ENCODE measurements at places on chromosomes 3 and 15. TPM values are rescaled to one million over a fixed set of nuclear protein-coding genes. Genes with fewer than 3 reads are reported as not detected.

GRCh38 chr3:171972871-171973348 lies 66.5 kb upstream of the FNDC3B start:
- no peak for DNase-seq

DNA sequence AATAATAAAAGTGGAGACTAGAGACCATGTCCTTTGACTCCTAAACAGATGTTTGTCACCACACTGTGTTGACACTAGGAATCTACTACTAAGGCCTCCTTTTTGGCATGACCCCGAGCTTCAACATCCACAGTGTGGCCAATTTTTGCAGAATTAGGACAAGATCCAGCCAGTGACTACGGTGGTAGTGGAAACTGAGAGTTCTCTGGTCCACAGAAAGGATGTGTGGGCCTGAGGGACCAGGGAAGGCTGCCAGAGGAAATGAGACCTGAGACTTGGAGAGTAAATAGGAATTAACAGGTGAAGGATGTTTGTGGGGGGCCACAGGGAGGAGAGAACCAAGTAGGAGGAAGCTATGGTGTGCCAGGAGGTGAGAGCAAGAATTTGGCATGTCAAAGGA lies 122.7 kb downstream of the CHCHD6 start:
- DNase-seq, result no peak

DNA sequence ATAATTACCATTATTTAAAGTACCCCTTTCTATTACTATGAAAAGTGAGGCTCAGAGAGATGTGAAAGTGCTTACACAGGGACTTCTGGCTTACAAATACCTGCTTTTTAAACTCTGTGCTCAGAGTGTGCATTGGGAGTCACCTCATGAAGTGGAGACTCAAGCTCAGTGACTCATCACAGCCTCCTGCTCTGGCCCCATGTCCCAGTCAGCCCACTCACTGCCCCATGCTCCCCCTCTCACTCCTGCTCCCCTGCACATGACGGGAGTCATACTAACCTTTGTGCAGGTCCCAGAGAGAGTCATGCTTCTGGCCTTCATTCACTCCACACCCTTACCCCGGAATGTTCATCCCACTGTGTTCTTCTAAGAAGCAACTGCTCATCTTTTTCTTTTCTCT lies 20.2 kb downstream of the CCR1 start:
- no peak for DNase-seq

DNA sequence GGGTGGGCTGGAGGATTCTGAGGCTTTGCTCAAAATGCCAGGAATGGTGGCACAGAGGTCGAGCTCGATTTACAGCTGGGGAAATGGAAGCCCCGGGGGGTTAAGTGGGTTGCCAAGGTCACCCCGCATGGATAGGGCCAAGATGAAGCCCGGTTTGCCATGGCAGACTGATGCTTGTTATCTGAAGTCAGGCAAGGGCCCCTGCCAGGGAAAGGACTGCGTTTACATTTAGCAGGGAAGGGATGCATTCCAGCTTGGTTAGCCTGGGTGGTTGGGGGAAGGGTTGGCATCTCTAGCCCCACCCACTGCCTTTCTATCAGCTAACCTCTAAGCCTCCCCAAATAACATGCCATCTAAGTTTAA lies 79.0 kb downstream of the RPLP1 start:
- DNase-seq, result no peak

- no peak for DNase-seq
Observed at GRCh38 chr3:64336488-64336887, 111.2 kb upstream of the PRICKLE2 start.

- DNase-seq, result no peak
Observed at GRCh38 chr3:127074900-127075360, 92.0 kb downstream of the PLXNA1 start.

GRCh38 chr3:85167576-85167975 lies 208.8 kb downstream of the CADM2 start:
- no peak for DNase-seq

DNA sequence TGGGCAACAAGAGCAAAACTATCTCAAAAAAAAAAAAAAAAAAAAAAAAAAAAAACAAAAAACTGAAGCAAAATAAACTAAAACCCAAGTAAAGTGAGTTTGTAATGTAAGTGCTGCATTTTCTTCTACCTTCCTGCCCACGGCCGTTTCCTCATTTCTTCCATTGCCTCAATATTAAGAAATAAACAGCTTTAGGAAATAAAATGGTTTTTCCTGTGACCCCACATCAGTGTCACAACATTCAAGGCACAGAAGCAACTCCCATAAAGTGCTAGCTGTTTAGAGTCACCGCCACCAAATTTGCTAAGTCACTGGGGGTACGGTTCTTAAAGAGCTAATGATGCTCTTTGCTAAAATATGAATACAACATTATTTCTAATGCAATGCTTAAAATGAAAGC lies 3.3 kb downstream of the PKM start:
- no peak for DNase-seq

DNA sequence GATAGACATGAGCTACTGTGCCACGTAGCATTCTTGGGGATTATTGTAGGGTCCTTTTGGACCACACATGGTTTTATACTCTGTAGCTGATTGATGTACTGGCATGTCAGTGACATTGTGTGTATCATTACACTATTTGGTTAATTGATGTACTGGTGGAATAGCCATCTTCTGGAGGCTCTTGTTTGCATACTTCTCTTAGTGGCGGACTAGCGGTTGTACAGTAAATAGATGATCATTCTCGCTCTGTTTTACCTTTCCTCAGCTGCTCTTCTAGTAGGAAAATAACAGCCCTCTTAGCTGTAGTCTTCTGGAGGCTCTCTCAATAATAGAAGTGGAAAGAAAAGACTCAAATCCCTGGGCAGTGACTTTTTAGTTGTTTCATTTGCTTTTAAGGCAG lies 24.8 kb downstream of the IGF1R start:
- DNase-seq, result no peak

DNA sequence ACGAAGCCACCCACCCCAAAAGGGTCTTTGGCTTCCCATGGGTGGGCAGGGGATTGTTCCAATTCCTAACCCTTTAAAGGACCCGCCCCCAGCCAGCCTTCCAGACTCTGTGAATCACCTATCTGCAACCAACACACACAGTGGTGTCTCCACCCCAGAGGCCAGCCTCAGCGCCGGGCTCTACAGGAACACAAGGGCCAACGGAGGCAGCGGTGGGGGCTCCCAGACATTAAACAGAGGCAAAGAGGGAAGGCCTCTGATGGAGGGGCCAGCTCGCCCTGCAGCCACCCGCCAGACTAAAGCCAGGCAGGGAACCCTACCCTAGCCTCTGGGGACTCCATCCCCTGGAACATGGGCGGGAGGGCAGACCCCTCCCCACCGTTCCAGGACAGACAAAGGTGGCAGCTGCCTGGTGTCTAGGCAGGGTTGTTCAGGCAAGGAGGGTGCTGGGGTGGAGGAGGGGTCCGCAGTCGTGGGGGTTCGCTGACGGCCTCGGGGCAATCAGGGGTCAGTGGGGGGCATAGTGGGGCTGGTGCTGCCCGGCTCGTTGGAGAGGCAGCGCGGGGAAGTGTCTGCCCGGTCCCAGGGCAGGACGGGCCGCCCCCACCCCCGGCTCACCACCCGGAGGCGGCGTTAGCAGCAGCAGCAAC lies 448 bp downstream of the SHISA5 start:
- peak; percentile 39 for DNase-seq

DNA sequence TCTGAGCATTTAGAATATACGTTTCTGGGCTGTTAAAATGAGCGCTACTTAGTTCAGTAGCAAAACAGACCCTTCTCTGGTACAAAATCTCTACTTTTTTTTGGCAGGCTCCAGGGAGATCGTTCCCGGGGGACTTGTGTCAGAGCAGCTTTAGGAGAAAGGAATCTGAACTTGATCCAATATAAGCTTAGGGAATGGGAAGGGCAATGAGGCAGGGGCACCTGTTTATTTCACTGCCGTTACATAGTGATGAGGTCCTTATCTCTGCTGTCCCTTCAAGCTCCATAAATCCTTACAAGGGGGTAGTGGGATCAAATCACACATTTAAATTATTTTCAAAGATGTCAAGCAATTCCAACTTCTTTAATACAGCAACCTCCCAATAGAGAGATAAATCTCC lies 128.7 kb upstream of the BNIP2 start:
- no peak for DNase-seq

DNA sequence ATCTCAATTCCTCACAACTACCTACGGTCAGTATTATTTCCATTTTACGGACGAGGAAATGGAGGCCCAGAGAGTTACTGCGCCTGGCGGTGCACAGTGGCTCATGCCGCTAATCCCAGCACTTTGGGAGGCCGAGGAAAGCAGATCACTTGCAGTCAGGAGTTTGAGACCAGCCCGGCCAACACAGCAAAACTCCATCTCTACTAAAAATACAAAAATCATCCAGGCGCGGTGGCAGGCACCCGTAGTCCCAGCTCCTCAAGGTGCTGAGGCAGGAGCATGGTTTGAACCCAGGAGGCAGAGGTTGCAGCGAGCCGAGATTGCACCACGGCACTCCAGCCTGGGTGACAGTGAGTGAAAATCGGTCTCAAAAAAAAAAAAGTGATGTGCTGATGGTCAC lies 187.3 kb downstream of the XXYLT1 start:
- DNase-seq, result no peak

GRCh38 chr3:139969386-139969785 lies 34.4 kb downstream of the CLSTN2 start:
- no peak for DNase-seq

DNA sequence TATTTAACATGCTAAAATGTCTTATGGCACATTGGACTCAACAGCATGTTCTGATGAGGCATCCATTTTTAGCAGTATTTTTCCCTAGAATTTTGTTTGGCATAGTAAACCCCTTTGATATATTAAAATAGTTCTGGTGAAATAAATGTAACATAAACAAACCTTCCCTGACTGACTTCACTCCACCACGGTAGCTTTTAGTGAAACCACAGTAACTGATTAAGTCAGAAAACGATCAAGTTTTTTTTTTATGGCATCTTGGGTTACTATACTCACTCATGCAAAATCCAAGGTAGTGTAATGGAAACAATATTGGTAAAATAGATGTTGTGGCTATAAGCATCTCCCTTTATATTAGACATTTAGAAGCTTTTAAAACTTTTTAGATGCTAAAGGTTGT lies 2.8 kb downstream of the SERP1 start:
- no peak for DNase-seq

GRCh38 chr3:63762934-63763550 lies 56.1 kb upstream of the C3orf49 start:
- no peak for DNase-seq

GRCh38 chr15:69526081-69527061 lies 73.8 kb downstream of the RPLP1 start:
- DNase-seq, result no peak

- DNase-seq, result no peak
Observed at GRCh38 chr3:51559411-51559888, 20.9 kb downstream of the RAD54L2 start.

- no peak for DNase-seq
Observed at GRCh38 chr3:43132193-43132592, 26.3 kb upstream of the POMGNT2 start.

GRCh38 chr3:157069406-157069805 lies 90.5 kb downstream of the CCNL1 start:
- DNase-seq, result no peak

DNA sequence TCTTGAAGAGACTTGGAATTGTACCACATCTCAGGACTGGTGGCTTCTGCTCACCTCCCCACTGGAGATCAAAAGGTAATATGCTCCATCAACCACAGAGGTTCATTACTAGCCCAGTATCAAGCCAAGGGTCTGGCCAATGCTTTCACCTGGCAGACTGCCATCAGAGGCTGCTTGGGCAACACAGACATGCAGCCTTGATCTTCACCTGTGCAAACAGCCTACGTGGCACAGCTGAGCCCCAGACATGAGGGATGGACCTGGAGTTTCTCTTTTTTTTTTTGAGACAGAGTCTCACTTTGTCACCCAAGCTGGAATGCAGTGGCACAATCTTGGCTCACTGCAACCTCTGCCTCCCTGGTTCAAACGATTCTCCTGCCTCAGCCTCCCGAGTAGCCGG lies 105.6 kb upstream of the HES1 start:
- DNase-seq, result no peak

GRCh38 chr3:46566040-46566641 lies at the start of gene LRRC2:
Gene LRRC2, minus strand, starts transcription at chr3:46566302. Its CDS starts 14,711 bp downstream, at chr3:46551591.
- DNase-seq, result peak; percentile 53

GRCh38 chr3:35675206-35675605 lies 35.9 kb downstream of the ARPP21 start:
- DNase-seq, result no peak

GRCh38 chr3:150968341-150969035 lies 4.0 kb downstream of the CLRN1 start:
- DNase-seq, result no peak

DNA sequence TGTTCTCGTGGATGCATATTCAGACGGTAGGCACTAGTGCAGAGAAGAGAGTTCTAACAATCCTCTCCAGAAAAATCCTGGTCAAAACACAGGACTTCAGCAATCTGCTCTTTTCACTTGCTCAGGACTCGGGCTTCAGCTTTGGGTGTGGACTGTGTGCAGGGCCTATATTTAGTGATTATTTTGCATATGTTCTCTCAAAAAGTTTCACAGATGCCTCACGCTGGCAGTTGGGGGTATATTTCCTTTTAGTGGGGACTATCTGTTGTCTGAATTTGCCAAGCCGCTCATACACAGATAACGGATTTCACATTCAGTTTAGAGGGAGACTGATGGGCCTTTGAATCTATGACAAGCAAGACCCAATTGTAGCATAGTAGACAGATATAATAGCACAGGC lies 54.4 kb upstream of the LRRN1 start:
- no peak for DNase-seq

DNA sequence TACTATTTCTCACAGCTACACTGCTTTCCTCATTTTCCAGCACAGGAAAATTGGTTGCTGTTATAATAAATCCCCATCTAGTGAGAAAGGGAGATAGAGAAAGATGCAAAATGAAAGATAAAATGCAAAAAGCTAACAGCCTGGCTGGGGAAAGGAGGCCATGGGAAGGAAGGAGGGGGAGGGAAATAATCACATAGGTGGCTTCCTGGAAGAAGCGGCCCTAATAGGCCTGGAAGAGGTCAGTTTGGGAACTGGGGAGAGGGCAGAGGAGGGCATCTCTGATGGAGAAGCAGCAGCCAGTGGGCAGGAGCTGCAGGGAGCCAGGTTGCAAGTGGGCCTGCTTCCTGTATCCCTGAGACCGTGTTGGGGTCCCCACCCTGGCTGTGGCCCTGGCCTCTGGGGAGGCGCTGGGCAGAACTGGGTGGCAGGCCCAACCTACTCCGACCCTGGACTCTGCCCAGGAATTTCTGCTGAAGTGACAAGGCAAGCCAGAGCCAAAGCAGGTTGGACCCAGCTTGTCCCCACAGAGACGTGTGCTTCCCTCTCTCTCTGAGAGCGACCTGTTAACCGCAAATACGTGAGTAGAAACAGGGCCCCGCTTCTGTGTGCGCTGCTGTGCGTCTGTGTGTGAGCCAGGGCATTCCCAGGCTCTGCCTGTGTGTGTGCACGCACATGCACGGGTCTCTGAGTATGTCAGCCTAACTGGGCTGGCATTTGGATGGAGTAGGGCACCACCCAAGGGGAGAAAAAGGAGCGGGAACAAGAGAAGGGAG lies 1.9 kb downstream of the SLC28A1 start:
- no peak for DNase-seq

- DNase-seq, result no peak
Observed at GRCh38 chr15:26722621-26723160, 50.2 kb downstream of the GABRB3 start.

Gene TGM5
- total RNA-seq, result 0.11 TPM

Gene CP
- total RNA-seq, result not detected

Gene COMMD2
- 38.3 TPM for total RNA-seq

Gene GABRG3
- total RNA-seq, result not detected

Gene ACTC1
- total RNA-seq, result not detected

Gene TM4SF18
- total RNA-seq, result not detected

Gene PAQR9
- not detected for total RNA-seq

Gene FGF7
- not detected for total RNA-seq

Gene CCDC54
- total RNA-seq, result not detected

Gene TGM4
- not detected for total RNA-seq

Gene ADAMTSL3
- not detected for total RNA-seq

Gene CSPG5
- 0.43 TPM for total RNA-seq
